ENCODE measurements at places on chromosomes 11 and 22. TPM values are rescaled to one million over a fixed set of nuclear protein-coding genes. Genes with fewer than 3 reads are reported as not detected.

The MMP13 gene
- not detected for total RNA-seq

The RASSF10 gene
- total RNA-seq = not detected

The GPR83 gene
- 0.39 TPM for total RNA-seq

The OPCML gene
- total RNA-seq = not detected

The CRYBB3 gene
- total RNA-seq = 0.64 TPM

The DRD2 gene
- total RNA-seq = not detected

The PNPLA5 gene
- total RNA-seq = 2.9 TPM

The SCARF2 gene
- total RNA-seq = 2.5 TPM

The PAX6 gene
- total RNA-seq = 5.3 TPM

DNA sequence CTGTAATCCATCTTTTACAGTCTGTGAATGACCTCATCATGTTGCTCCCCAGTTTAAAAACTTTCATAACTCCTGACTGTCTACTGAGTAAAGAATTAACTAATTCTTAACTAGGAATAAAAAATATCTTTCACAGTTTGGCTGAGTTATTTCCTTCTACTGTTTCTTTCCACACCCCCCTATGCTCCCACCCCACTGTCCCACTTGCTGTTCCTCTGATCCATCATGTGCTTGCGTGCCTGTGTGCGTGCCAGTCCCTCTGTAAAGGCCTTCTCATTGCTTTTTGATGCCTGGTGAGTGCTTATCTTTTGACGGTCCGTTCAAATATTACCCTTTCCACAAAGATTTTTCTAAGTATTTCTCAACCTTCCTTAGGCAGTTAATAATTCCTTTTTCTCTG is 55.6 kb downstream of the ATG16L2 start:
- no peaks in the 10 kb centered on the region for H3K27me3 ChIP-seq
- H3K4me3 ChIP-seq = no peak overlapping the region
- H3K27ac ChIP-seq = no peak overlapping the region
- no peaks in the 10 kb centered on the region for H3K4me1 ChIP-seq

GRCh38 chr11:31560842-31561476 is 51.4 kb downstream of the ELP4 start:
- H3K4me1 ChIP-seq = no peaks in the 10 kb centered on the region
- no peak overlapping the region for H3K4me3 ChIP-seq
- no peak for DNase-seq
- no peaks in the 10 kb centered on the region for H3K36me3 ChIP-seq

GRCh38 chr11:41988951-41989572 is 529.6 kb upstream of the LRRC4C start:
- DNase-seq = no peak
- no peaks in the 10 kb centered on the region for H3K36me3 ChIP-seq
- no peaks in the 10 kb centered on the region for H3K27me3 ChIP-seq
- no peak overlapping the region for H3K27ac ChIP-seq
- H3K4me1 ChIP-seq = no peaks in the 10 kb centered on the region
- no peak overlapping the region for H3K4me3 ChIP-seq

GRCh38 chr11:133816146-133816870 is 29.0 kb downstream of the SPATA19 start:
- DNase-seq = no peak
- no peaks in the 10 kb centered on the region for H3K36me3 ChIP-seq
- H3K27ac ChIP-seq = no peak overlapping the region
- H3K4me1 ChIP-seq = no peaks in the 10 kb centered on the region

DNA sequence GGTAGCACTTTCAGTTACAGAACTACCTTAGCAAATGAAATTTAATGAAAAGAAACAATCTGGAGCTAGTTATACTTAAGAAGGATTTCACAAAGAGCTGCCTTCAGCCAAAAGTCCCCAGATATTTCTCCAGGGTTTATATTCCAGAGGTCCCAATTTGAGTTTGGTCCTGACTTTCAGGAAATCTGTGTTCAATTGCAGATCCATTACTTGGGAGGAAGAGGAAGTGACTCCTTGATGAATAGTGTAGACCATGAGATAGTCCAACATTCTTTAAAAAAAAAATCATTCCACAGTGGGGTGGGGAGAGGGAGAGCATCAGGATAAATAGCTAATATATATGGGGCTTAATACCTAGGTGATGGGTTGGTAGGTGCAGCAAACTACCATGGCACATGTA is 117.6 kb upstream of the ARHGAP20 start:
- no peak overlapping the region for H3K27ac ChIP-seq
- H3K4me1 ChIP-seq = no peaks in the 10 kb centered on the region
- H3K27me3 ChIP-seq = peaks cover 33% of the 10 kb centered on the region
- no peaks in the 10 kb centered on the region for H3K36me3 ChIP-seq
- no peak for DNase-seq

DNA sequence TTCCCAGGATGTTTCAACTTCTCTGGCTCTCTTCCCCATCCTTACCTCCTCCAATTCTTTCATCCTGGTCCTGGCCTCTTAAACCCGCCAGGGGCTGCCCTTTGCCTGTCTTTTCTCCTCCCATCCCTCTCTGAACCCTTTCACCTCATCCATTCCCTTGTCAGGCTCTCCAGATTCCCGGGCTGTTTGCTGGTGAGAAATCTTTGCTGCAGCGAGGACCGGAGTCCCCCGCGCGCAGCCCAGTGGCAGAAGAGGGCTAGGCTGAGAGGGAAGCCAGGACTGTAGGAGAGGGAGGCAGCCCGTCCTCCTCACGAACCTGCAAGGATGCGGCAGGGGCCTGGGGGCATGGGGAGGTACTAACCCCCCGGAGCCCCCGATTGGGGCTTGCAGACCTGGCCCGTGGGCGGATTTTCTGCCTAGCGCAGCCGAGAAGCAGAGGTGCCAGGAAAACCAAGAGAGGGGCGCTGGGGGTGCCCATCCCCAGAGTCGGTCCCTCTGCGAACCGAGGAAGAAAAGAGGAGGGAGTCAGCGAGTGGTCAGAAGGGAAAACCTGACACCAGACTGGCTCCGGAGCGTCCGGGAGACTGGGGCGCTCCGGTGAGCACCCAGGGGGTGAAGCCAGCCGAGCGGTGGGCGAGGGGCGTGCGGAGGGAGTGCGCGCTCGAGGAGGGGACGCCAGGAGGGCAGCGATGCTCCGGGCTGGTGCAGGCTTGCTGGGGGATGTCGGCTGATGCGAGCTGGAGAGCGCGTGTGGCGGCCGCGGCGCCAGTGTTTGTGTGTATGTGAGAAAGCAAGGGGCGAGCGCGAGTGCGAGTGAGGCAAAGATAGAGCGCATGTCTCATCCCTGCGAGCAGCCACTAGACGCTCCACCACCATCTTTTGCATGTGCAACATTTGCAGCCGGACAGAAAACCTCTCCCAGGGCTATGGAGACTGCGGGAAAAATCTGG is at the start of gene GRIA4:
Gene GRIA4 (plus strand): TSS at position 242 of the 950 bp plus-strand sequence. CDS start 925 bp downstream, outside the sequence.
- H3K4me1 ChIP-seq = no peaks in the 10 kb centered on the region
- H3K36me3 ChIP-seq = no peaks in the 10 kb centered on the region
- DNase-seq = no peak
- H3K4me3 ChIP-seq = no peak within 1 kb of the TSS
- H3K27me3 ChIP-seq = 0 out of 2 replicates have a peak, but pooled peaks cover 9% of the 10 kb centered on the region
- H3K27ac ChIP-seq = no peak within 1 kb of the TSS

- no peak overlapping the region for H3K4me3 ChIP-seq
- H3K27me3 ChIP-seq = no peaks in the 10 kb centered on the region
- no peak for DNase-seq
- H3K27ac ChIP-seq = peak overlapping the region; percentile 31
Measured at GRCh38 chr22:29309332-29310064, 3.0 kb downstream of the GAS2L1 start.

GRCh38 chr22:44648821-44649565 is 53.0 kb upstream of the PRR5 start:
- peaks cover 16% of the 10 kb centered on the region for H3K27me3 ChIP-seq
- no peak for DNase-seq
- H3K4me1 ChIP-seq = no peaks in the 10 kb centered on the region

DNA sequence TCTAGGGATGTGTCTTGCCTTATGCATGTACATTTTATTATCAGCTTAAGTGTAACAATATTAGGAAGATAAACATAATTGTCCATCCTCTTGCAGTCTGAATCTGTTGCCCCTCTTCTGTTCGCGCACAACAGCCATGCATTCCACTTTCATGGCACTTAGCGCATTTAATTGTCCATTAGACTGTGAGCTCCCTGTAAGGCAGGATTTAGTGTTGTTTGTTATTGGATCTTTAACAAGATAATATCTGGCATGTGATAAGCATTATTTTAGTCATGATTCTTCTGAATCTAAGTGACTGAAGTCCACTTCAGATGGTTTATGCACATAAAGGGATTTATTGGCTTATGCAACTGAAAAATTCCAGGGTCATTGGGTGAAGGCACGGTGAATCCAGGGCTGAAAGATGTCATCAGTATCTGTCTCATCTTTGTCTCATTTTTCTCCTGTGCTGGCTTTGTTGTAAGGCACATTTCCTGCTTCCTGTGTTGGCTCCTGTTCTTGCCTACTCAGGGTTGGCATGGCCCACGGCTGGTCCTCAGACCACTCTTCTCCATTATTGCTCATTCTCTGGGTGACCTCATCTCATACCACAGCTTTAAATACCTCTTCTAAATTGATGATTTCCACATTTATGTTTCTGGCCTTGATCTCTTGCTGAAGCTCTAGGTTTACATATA is 37.6 kb downstream of the ATXN10 start:
- H3K4me3 ChIP-seq = no peak overlapping the region
- no peak for DNase-seq
- H3K4me1 ChIP-seq = peaks cover 7% of the 10 kb centered on the region
- H3K27ac ChIP-seq = no peak overlapping the region
- no peaks in the 10 kb centered on the region for H3K27me3 ChIP-seq
